GM12892 (cell line): ENCODE measurements at places on chromosomes 1 and 21.

- DNase-seq, result no peak
These were observed 27.4 kb downstream of the LMX1A start for GRCh38 chr1:165329104-165329503.

- DNase-seq, result no peak
These were observed 114.8 kb downstream of the DNAH14 start for GRCh38 chr1:225044258-225044657.

DNA sequence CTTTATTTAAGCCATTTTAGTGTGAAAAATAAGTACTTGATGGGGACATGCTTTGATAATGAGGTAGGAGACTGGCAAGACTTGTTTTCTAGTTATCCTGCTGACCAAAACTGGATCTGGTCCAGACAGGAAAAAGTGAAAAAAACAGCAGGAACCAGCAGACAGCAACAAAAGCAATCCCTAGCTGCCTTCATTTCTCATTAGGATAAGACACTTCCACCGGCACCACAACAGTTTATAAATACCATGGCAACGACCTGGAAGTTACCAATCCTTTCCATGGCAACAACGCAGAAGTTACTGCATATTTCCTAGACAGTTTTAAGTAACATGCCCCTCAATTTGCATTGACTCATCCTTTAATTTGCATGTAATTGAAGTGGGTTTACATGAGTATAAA is 993.8 kb upstream of the NCAM2 start:
- DNase-seq, result no peak

GRCh38 chr1:64980745-64981600 is 14.6 kb upstream of the JAK1 start:
- DNase-seq, result no peak

DNA sequence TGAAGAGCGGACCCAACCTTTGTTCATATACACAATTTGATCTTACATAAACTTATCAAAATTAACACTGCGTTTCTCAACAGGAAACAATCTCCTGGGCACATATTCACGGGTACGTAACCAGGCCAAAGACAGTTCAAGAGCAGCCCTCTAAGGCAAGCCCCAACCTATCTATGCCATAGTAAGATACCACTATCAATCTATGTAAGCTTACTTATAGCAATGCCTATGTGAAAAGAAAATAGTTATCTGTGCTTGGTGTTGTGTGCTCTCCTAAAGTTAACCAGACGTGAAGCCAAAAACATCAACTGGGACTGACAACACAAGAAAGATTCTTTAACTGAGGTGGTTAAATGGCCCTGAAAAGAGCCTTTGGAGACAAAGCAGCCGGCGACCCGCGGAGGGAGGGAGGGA is 49.4 kb upstream of the BOLA1 start:
- DNase-seq, result no peak

GRCh38 chr1:98232678-98233077 is 311.8 kb upstream of the DPYD start:
- no peak for DNase-seq

- DNase-seq, result no peak
These were observed 15.6 kb upstream of the CNR2 start for GRCh38 chr1:23928789-23929188.

- no peak for DNase-seq
These were observed 147.5 kb downstream of the CASZ1 start for GRCh38 chr1:10648689-10649516.

GRCh38 chr1:230262867-230263567 is 163.1 kb downstream of the PGBD5 start:
- DNase-seq, result no peak

- no peak for DNase-seq
These were observed 1.0 kb downstream of the LIN28A start for GRCh38 chr1:26411624-26412074.

DNA sequence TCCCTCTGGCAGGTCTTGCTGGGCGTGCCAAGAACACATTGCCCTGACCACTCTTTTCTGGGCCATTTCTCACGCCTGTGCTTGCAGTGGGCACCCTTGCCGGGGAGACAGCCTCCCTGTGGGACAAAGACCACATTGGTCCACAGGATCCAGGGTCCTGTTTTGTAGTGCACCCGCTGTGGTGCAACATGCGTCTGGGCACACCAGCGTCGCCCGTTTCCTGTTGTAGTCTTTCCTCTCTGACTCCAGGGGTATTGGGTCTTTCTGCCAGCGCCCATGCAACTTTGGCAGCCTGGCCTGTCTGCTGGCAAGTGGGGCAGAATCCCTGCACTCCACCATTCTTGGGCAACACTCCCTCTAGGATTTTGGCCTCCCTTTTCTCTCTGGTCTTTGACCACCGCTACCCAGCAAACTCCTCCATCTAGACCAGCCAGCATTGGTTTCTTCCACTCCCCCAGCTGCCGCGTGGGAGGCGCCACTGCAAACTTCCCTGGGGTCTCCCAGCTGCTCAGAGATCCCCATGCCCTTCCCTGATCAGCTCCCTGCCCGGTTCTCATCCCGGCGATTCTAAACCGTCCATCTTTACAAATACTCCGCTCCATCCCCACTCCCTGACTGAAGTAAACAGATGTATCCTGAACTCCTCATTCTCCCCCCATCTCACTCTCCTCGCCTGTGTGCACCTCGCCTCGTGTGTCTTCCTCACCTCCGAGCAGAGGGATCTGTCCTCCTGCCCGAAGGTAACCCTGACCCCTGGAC is 1.2 kb upstream of the TPRG1L start:
- DNase-seq, result no peak

DNA sequence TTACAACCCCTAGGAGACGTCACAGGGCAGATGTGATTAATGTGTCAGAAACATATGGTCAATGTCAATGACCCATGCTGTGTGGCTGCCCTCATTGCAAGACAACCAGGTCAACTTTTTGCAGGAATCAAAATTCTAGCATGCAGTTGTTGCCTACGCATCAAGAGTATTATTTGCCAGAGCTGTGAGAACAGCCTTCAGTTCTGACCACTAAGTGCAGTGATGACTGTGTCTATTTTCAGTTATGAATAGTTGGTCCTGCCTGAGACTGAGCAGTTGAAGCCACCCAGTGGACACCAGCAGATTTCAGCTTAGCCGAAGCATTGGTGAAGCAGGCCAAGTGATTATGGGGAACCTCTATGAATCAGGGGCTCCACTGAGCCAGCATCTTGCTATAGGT is 47.3 kb downstream of the LYPLAL1 start:
- peak; percentile 3 for DNase-seq

DNA sequence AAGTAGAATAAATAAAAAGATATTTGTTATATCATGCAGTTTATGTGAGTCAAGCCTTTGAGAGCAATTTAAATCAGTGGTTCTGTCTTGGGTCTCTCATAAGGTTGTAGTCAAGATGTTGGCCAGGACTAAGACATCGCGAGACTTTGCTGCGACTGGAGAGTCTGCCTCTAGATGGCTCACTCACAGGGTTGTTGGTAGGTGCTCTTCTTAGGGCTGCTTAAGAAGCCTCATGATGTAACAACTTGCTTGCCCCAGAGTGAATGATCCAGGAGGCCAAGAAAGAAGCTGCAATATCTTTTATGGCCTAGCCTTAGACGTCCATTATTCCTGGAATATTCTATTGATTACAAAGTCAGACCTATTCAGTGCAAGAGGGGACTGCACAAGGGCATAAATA is 73.1 kb upstream of the CACHD1 start:
- DNase-seq, result no peak

- DNase-seq, result peak; percentile 95
These were observed 9.3 kb downstream of the MAP3K6 start for GRCh38 chr1:27357281-27358037.

DNA sequence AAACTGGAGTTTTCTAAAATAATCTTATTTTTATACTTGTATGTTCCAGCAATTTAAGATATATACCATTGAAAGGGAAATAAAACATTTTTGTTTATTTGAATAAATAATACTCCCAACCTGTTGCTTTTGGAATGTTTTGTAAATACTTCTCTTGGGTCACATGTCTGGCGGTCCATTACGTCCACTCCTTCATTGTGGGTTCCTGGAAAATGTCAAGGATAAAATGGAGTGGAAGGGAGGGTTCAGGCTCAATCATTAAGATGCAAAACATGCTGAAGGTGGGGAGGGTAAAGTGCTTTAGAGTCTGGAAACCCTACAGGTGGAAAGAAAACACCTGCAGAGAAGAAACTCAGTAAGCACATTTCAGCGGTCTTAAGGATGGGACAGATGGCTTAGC is 34.2 kb upstream of the FAM3B start:
- DNase-seq, result no peak

DNA sequence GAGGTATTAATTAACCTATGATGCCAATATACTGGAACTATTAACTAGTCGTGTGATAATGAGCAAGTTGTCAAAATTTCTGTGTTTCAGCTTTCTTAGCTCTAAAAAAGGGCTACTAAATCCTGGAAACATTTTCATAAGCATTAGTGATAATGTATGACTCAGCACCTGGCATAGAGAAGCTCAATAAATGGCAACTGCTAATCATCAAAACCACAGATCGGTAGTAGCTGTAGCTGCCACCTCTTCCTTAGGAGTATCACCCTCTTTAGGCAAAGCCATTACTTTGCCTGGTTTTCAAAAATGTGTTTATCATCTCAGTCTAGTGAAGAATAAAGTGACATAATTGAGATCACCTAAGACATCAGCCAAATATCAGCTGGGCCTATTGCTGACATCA is 75.5 kb downstream of the TPR start:
- no peak for DNase-seq

DNA sequence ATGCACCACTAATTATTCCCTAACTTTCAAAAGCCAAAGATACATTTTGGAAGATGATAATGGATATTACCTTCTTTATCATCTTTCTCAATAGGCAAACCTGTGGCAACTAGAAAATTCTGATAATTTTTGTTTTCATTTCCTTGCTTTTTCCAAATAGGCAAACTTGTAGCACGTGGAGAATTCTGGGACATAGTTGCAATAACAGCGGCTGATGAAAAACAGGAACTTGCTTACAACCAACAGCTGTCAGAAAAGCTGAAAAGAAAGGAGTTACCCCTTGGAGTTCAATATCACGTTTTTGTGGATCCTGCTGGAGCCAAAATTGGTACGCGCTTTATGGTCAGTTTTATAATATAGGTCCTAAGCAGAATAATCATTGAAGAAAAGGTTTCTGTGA is 1.5 kb downstream of the FPGT start:
- no peak for DNase-seq

GRCh38 chr1:32474954-32475353 is 10.1 kb downstream of the ZBTB8B start:
- DNase-seq, result no peak

- no peak for DNase-seq
These were observed 101.8 kb upstream of the LPGAT1 start for GRCh38 chr1:211932231-211932932.

DNA sequence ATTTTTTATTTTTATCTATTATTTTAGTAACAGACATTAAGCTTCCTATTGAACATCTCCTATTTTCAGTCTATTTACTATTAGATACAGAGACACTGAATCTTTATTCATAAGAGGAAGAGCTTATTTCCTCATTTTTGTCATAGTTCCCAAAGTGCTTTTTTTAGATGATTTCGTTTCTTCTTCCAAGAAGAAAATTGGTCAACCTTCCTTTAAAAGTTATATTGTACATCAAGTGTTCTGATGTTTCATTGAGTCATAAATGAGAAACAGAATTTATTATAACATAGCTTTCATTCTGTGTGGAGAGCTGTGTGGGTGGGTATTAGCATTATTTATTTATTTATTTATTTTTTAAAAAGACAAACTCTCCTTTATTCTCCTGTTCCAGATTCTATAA is 50.6 kb upstream of the BACH1 start:
- DNase-seq, result no peak

DNA sequence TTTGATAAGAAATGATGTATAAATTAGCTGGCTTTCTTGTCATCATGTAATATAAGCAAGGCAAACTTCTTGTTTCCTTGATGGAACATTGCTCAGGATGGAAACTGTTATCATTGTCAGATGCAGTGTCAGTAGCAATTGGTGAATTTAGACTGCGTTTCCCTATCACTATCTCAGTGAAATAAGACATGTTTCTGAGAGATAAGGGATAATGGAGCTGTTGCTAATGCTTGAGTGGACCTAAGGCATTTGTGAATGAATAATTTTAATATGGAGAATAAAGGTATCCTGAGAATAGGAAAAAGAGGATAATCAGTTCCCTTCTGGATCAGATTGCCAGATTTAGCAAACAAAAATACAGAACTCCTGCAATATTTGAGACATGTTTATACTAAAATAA is 160.9 kb downstream of the HLX start:
- DNase-seq, result no peak

DNA sequence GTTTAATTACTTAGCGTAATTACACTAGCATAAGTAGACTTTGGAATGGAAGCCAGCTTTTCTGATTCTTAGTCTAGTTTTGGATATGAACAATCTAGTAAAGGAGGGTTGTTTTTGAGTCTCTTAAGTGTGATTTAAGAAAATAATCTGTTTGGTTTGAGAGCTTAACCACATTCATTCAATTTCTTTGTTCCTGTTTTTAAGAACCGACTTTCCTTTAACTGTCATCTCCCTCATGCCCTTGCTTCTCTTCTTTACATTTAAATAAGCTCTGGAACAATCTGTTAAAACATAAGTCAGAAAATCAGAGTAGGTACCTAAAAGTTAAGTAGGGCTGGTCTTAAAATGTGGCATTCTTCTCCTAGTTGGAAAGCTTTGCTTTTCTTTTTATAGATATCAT is 27.7 kb downstream of the CDC42 start:
- no peak for DNase-seq

- DNase-seq, result no peak
These were observed 115.6 kb downstream of the UCHL5 start for GRCh38 chr1:192943522-192943921.

- DNase-seq, result no peak
These were observed 30.3 kb upstream of the MUTYH start for GRCh38 chr1:45370575-45370974.

GRCh38 chr1:71041806-71042205 is 5.8 kb downstream of the PTGER3 start:
- DNase-seq, result no peak

- DNase-seq, result no peak
These were observed 81.6 kb upstream of the IFFO2 start for GRCh38 chr1:19038096-19038495.

GRCh38 chr1:23576338-23577055 is 17.2 kb upstream of the ID3 start:
- DNase-seq, result no peak

DNA sequence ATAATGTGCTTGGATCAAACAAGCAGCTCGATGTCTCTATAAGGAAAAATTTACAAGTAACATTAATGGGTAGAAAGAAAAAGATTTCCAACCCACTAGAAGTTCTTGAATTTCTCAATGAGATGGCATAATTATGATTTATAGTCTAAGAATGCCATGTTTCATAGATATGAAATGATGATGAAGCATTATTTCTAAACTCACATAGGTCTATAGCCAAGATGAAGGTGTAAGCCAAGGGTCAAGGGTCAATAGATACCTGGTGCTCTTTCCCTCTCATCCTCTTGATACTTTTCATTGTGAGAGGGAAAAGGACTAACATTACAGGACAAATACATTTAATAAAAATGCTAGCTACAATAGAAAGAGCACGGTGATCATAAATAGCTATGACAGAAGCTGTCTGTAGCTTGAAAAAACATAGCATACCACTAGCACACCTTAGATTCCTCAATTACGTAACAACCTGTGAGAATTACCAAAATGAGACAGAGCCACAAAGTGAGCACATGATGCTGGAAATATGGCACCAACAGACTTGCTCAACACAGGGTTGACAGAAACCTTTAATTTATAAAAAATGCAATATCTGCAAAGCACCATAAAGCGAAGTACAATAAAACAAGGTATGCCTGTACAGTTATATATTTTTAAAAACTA is 26.3 kb upstream of the F13B start:
- DNase-seq, result no peak
